ENCODE measurements at places on chromosomes 1 and 21. TPM values are rescaled to one million over a fixed set of nuclear protein-coding genes. Genes with fewer than 3 reads are reported as not detected.

The ZBED6 gene
- total RNA-seq, result 13.0 TPM

The TMEM82 gene
- not detected for total RNA-seq

The OPTC gene
- not detected for total RNA-seq

The TXNIP gene
- 1,017 TPM for total RNA-seq

The WNT4 gene
- not detected for total RNA-seq

The ITGB3BP gene
- total RNA-seq, result 9.3 TPM

The HSD3B2 gene
- total RNA-seq, result not detected

The COL16A1 gene
- 12.7 TPM for total RNA-seq

The OVAAL gene
- total RNA-seq, result 2.0 TPM

The KCNK2 gene
- total RNA-seq, result 0.05 TPM

The FAM163A gene
- 0.65 TPM for total RNA-seq

The RHD gene
- not detected for total RNA-seq

The GBP7 gene
- not detected for total RNA-seq

The CR1 gene
- 2.9 TPM for total RNA-seq

The F13B gene
- total RNA-seq, result not detected

The EXO1 gene
- 0.65 TPM for total RNA-seq

The FCGR3B gene
- 4.8 TPM for total RNA-seq

The GPR52 gene
- total RNA-seq, result 0.22 TPM

The HENMT1 gene
- 1.1 TPM for total RNA-seq

The COQ8A gene
- 412 TPM for total RNA-seq

The SELE gene
- 0.87 TPM for total RNA-seq

The GFI1 gene
- 0.08 TPM for total RNA-seq

The ZNF593OS gene
- total RNA-seq, result not detected

The ANKRD45 gene
- 0.16 TPM for total RNA-seq

The CELF3 gene
- not detected for total RNA-seq

The AGO1 gene
- 17.5 TPM for total RNA-seq

The G0S2 gene
- total RNA-seq, result 460 TPM

The SVBP gene
- total RNA-seq, result 15.3 TPM

The C8A gene
- not detected for total RNA-seq

The PADI4 gene
- 0.24 TPM for total RNA-seq

The OR2L5 gene
- total RNA-seq, result not detected
